GM06990 (cell line): ENCODE measurements at places on chromosomes 7 and 10.
A peak's percentile ranks its signal among the peaks of the same experiment; 100 is the strongest.

DNA sequence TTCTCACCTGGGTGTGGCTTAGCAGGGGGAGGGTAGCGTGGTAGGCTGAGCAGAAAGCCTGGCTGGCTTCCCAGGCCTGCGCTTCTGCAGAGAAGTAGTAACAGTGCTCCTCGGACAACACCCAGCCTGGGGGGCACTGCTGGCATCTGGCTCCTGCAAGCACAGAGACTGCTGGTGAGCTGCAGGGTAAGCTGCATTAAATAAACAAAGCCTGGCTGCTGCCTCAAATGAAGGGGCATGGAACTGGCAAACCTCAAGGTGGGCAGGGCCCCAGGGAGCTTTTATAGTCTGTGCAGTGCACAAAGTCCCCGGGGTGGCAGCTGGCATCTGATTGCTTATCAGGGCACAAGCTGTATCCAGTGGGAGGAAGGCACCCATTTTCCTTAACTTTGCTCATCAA, 3.9 kb downstream of the KLRG2 start:
- DNase-seq = no peak

- DNase-seq = peak; percentile 92
These were observed at the start of gene SLC29A3 for GRCh38 chr10:71319042-71319799. SLC29A3 (plus strand) TSS chr10:71319259; CDS start chr10:71319310, 51 bp downstream.

- no peak for DNase-seq
These were observed 23.3 kb downstream of the FZD1 start for GRCh38 chr7:91287371-91288084.

GRCh38 chr10:30199376-30200016, 140.1 kb upstream of the JCAD start:
- DNase-seq = no peak

GRCh38 chr10:14039968-14040668, 290.6 kb downstream of the FRMD4A start:
- DNase-seq = no peak

DNA sequence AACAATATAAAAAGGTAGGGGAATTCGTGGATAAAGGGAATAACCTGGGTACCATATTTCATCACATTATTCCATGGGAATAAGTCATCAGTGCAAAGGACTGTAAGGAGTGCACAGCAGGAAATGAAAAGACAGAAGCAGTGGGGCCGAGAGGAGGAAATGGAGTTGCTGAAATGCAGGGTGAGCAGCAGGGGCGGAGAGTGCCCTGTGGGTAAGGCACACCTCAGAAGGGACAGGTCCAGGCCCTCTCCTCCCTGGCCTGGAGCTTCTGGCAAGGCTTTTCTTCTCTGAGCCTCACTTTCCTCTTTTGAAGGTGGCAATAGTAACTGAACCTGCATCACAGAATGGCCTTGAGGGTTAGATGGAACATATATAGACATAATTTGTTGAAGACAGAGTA, 26.2 kb downstream of the IKZF1 start:
- DNase-seq = no peak

- no peak for DNase-seq
These were observed 103.1 kb upstream of the PLXDC2 start for GRCh38 chr10:19713159-19713558.

DNA sequence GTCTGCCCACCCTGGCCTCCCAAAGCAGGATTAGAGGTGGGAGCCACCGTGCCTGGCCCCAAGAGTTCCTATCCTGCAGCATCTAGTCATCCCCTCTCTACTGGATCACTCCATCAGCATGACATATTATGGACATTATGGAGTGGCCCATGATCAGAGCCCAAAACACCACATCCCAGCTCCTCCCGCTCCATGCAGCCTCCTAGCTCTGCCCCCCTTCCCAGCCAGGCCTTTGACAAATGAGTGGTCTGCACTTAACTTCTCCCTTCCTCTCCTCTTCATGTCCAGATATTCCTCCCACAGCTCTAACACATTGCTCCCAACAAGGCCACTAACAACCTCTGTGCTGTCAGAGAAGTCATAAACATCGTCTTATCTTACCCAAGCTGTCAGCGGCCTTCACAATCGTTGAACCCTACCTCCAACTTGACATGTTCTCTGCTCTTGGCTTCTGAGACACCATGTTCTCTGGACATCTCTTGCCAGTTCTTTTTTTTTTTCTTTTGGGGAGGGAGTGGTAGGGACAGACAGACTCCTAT, 187.6 kb downstream of the NSUN6 start:
- no peak for DNase-seq

DNA sequence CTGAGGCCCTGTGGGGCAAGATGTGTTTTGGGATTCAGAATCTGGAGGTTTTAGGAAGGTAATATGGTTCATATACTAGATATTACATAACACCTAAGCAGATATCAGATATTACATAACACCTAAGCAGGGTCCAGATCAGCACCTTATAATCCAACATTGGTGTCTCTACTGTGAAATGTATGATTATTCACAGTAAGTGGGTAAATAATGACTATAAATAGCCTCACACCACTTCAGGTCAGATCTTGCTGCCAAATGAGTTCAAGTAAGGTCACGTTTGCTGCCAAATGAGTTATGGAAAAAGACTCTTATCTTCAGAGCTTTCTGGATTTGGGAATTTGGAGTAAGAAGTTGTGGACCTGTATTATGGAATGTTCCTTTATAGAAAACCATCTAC, 14.6 kb downstream of the ADRB1 start:
- DNase-seq = no peak

DNA sequence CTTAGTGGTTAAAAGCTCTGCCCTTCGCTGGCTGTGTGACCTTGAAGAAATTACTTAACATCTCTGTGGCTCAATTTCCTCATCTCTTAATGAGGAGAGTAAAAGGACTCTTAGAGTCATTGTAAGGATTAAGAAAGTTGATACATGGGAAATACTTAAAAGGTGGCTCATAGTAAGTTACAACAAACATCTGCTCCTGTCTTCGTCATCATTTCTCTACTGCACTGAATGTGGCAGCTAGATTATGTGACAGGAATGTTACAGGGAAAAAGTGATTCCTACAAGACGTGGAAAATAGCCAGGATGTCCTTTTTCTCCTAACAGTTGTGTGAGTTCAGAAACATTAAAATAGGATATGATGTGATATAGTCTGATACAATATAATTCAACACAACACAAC, 184.7 kb downstream of the FRMD4A start:
- DNase-seq = no peak

- no peak for DNase-seq
These were observed 15.6 kb upstream of the PLEKHS1 start for GRCh38 chr10:113735913-113736312.
